ENCODE measurements at places on chromosomes 11 and 22. TPM values are rescaled to one million over a fixed set of nuclear protein-coding genes. Genes with fewer than 3 reads are reported as not detected.
A peak's percentile ranks its signal among the peaks of the same experiment; 100 is the strongest.

The GP1BB gene
- not detected for total RNA-seq

The AP1B1 gene
- 44.7 TPM for total RNA-seq

The TMEM132A gene
- total RNA-seq, result not detected

DNA sequence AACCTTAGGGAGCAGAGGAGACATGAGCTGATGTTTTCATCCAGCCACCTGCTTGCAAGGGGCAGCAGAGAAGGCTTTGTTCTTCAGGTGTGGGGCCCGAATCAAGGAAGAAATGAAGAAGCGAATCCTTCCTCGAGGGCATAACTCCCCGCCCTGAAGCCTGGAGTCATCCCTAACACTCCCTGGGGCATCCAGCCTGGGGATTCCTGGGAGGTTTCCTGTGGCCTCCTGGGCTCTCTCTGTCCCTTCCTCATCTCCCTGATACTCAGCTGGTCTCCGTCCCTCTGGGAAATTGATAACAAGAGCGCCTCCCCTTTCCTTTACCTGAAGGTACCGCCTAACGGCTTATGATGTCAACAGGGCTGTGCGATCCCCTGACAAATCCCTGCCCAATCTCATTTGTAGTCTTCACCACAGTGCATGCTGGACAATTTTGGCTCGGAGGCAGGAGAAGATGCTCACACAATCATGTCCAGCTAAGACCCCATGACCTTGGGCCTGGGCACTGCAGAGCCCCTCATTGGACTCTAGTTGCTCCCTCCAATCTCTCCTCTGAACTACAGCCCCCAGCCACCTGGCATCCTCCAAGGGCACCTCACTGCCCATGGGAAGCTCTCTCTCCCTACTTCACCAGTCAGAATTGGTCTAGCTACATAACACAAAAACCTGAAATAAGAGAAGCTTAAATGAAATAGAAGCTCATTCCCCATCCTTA is 80.6 kb upstream of the RTL6 start:
- peaks cover 5% of the 10 kb centered on the region for H3K4me1 ChIP-seq
- no peak overlapping the region for H3K4me3 ChIP-seq
- no peaks in the 10 kb centered on the region for H3K36me3 ChIP-seq
- H3K27ac ChIP-seq, result no peak overlapping the region

DNA sequence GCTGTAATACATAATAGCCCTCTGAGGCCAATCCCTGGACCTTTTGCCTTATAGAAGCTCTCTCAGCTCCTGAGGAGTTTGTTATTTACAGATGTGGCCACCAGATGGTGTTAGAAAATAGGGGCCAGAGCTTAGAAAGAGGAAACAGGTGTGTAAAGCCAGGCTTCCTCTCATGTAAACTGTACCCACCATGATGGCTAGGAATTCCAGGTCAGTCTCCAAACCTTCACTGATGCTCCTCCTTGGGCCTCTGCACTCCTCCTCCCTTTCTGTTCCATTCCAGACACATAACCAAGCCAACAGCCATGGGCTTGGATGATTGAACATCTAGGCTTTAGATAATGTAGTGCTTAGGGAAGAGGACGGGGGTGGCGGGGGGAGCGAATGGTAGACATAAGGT is 39.7 kb downstream of the USP35 start:
- peaks cover 3% of the 10 kb centered on the region for H3K4me1 ChIP-seq
- no peaks in the 10 kb centered on the region for H3K27me3 ChIP-seq
- DNase-seq, result no peak
- H3K27ac ChIP-seq, result no peak overlapping the region

- no peak overlapping the region for H3K27ac ChIP-seq
- no peaks in the 10 kb centered on the region for H3K4me1 ChIP-seq
- H3K27me3 ChIP-seq, result peaks cover 5% of the 10 kb centered on the region
- H3K4me3 ChIP-seq, result no peak overlapping the region
These were observed 497.2 kb downstream of the NTM start for GRCh38 chr11:131867457-131868257.

GRCh38 chr11:114928260-114928870 is 250.0 kb downstream of the NXPE2 start:
- no peaks in the 10 kb centered on the region for H3K36me3 ChIP-seq
- peaks cover 1% of the 10 kb centered on the region for H3K27me3 ChIP-seq
- DNase-seq, result no peak
- H3K4me3 ChIP-seq, result no peak overlapping the region

DNA sequence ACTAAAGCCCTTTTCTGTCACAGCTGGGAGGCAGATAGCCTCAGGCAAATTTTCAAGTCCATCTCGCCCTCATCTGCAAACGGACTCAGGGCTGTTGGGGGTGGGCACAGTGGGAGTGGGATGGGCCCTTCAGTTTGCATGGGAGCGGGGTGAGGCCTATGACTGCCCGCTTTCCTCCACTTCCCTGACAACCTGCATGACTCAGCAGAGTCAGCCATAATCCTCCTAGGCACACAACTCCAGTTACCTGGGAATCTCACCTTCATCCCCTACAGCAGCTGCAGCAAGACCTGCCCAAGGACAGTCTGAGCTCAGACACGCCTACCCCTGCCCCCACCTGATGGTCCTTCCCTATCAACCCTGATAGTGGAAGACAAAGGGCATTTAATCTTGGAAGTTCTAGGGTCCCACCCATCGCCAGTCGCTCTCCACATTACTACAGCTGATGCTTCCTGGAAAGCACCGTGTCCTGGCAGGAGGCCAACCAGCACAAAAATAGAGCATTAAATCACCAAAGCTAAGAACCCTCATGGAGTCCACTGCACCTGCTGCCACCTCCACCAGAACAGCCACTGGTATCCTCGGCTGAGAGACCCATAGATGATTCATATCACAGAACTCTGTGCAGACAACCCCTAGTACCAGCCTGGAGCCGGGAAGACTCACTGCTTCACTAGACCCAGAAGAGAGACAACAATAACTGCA is 319.3 kb downstream of the DCDC1 start:
- DNase-seq, result no peak
- H3K4me3 ChIP-seq, result no peak overlapping the region
- H3K27me3 ChIP-seq, result no peaks in the 10 kb centered on the region
- H3K27ac ChIP-seq, result no peak overlapping the region
- no peaks in the 10 kb centered on the region for H3K36me3 ChIP-seq

DNA sequence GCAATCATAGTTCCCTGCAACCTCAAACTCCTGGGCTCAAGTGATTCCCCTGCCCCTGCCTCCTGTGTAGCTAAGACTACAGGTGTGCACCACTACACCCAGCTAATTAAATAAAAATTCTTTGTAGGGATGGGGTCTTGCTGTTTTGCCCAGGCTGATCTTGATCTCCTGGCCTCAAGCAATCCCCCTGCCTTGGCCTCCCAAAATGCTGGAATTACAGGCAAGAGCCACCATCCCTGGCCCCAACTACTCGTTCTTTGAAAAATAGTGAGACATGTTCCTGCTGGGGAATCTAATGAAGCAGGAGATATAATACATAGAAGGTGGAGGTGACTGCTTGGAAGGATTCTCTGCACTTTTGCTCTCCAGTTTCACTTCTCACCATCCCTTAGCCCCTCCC is 40.1 kb upstream of the RFPL3 start:
- H3K36me3 ChIP-seq, result no peaks in the 10 kb centered on the region
- no peak overlapping the region for H3K27ac ChIP-seq
- DNase-seq, result no peak

DNA sequence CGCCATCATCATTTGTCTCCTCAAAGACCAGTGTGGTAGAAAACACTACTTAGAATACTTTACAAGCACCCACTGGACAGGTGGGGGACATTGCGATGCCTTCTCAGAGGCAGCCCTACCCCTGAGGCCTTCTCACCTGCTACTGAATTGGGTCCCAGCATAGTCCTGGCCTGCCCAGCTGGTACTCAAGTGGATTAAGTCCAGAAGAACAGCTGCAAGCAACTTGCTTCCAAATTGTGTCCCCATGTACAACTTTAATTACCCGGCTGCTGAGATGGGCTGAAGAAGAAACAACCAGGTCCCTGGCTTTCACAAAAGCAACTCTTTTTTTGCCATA is 12.3 kb downstream of the ABTB2 start:
- no peaks in the 10 kb centered on the region for H3K27me3 ChIP-seq
- H3K36me3 ChIP-seq, result peaks cover 2% of the 10 kb centered on the region
- H3K4me1 ChIP-seq, result no peaks in the 10 kb centered on the region
- no peak overlapping the region for H3K4me3 ChIP-seq

- H3K4me3 ChIP-seq, result no peak overlapping the region
- no peak for DNase-seq
- no peak overlapping the region for H3K27ac ChIP-seq
- peaks cover 5% of the 10 kb centered on the region for H3K4me1 ChIP-seq
- peaks cover 51% of the 10 kb centered on the region for H3K27me3 ChIP-seq
These were observed 804 bp downstream of the KCNK4 start for GRCh38 chr11:64291752-64292459.

DNA sequence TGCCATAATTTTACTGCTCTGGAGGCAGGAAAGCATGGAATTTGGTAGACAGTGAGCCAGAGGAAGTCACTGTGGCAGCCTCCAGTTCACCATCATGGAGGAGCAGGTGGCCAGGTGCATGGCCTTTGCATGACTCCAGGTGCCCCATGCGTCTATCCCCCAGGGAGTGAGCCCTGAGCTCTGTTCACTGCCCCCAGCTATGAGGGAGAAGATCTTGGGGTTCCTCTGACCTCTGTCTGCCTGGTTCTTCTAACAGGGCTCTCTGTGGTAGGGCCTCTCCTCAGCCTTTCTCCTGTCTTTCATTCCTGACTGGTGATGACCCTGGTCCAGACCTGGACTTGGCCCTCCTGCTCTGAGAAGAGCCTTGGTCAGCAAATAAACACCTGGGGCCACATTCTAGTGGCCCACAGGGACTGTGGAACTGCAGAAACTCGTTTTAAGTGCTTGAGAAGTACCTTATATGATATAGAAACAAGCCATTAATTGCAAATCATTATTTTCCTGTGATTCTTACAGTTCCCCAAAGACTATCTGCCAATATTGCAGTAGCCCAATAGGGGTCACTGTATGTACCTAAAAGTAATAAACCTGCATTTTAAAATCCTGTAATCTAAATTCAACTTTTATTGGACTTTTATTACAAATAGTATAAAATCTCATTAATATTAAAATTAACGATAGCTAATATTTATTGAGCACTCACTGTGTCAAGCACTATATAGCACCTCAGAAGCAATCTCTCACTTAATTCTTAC is 120.0 kb upstream of the SYT13 start:
- no peak overlapping the region for H3K4me3 ChIP-seq
- no peak overlapping the region for H3K27ac ChIP-seq
- no peaks in the 10 kb centered on the region for H3K36me3 ChIP-seq
- DNase-seq, result no peak

- peak overlapping the region; percentile 87 for H3K27ac ChIP-seq
- peaks cover 34% of the 10 kb centered on the region for H3K4me1 ChIP-seq
- peak overlapping the region; percentile 80 for H3K4me3 ChIP-seq
- DNase-seq, result no peak
These were observed 6.5 kb downstream of the PTDSS2 start for GRCh38 chr11:456533-456932.

GRCh38 chr11:124415356-124415923 is 9.2 kb downstream of the OR8B4 start:
- no peak overlapping the region for H3K4me3 ChIP-seq
- H3K27ac ChIP-seq, result no peak overlapping the region
- no peak for DNase-seq
- H3K27me3 ChIP-seq, result peaks cover 28% of the 10 kb centered on the region

GRCh38 chr11:15918674-15919073 is 437.7 kb downstream of the SOX6 start:
- DNase-seq, result no peak
- H3K4me3 ChIP-seq, result no peak overlapping the region
- no peaks in the 10 kb centered on the region for H3K36me3 ChIP-seq
- no peaks in the 10 kb centered on the region for H3K27me3 ChIP-seq
- H3K4me1 ChIP-seq, result no peaks in the 10 kb centered on the region
- H3K27ac ChIP-seq, result no peak overlapping the region

GRCh38 chr22:39997939-39998726 is 3.4 kb downstream of the FAM83F start:
- no peak for DNase-seq
- H3K4me1 ChIP-seq, result peaks cover 20% of the 10 kb centered on the region
- H3K36me3 ChIP-seq, result no peaks in the 10 kb centered on the region
- H3K27ac ChIP-seq, result no peak overlapping the region
- H3K27me3 ChIP-seq, result no peaks in the 10 kb centered on the region
- no peak overlapping the region for H3K4me3 ChIP-seq

GRCh38 chr11:1749395-1750351 is 722 bp downstream of the IFITM10 start:
- peaks cover 7% of the 10 kb centered on the region for H3K27me3 ChIP-seq
- no peaks in the 10 kb centered on the region for H3K36me3 ChIP-seq
- peaks cover 37% of the 10 kb centered on the region for H3K4me1 ChIP-seq
- no peak for DNase-seq

DNA sequence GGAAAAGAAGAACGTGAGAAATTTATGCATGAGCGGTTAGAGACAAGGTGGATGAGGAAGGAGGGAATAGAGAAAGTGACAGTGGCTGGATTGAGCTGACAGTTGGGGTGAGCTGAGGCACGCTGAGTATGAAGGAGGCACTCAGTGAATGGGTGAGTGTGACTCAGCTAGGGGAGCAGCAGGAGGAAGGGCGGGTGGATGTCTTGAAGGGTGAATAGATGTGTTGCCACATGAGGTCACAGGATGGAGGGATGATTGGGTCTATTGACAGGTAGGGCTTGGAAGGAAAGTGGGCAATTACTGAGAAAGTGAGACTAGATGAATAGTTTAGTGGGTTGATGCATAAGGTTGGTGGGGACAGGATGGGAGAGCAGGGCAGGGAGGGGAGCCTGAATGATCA is 8.0 kb downstream of the IFITM10 start:
- no peaks in the 10 kb centered on the region for H3K27me3 ChIP-seq
- DNase-seq, result no peak
- no peak overlapping the region for H3K27ac ChIP-seq
- H3K4me3 ChIP-seq, result no peak overlapping the region
- H3K4me1 ChIP-seq, result peaks cover 3% of the 10 kb centered on the region
- no peaks in the 10 kb centered on the region for H3K36me3 ChIP-seq

- peaks cover 10% of the 10 kb centered on the region for H3K27me3 ChIP-seq
- H3K36me3 ChIP-seq, result no peaks in the 10 kb centered on the region
- no peak for DNase-seq
- H3K4me3 ChIP-seq, result no peak overlapping the region
- H3K27ac ChIP-seq, result no peak overlapping the region
These were observed 1447.2 kb downstream of the TBC1D22A start for GRCh38 chr22:48209473-48210197.

GRCh38 chr11:110160016-110160415 is 66.8 kb downstream of the ZC3H12C start:
- H3K36me3 ChIP-seq, result no peaks in the 10 kb centered on the region
- DNase-seq, result no peak
- no peak overlapping the region for H3K4me3 ChIP-seq
- no peaks in the 10 kb centered on the region for H3K4me1 ChIP-seq

GRCh38 chr11:125376117-125376516 is 119.9 kb downstream of the FEZ1 start:
- peaks cover 37% of the 10 kb centered on the region for H3K27me3 ChIP-seq
- no peak overlapping the region for H3K4me3 ChIP-seq
- no peaks in the 10 kb centered on the region for H3K36me3 ChIP-seq
- DNase-seq, result no peak
- peaks cover 2% of the 10 kb centered on the region for H3K4me1 ChIP-seq

All from naive thymus-derived CD8-positive, alpha-beta T cell (primary cell).